NCI-H1436 treated with DMSO at 0.1 percent for 48 hours (cell line): ENCODE measurements at places on chromosomes 6 and 20.
A peak's percentile ranks its signal among the peaks of the same experiment; 100 is the strongest.

- no peak for DNase-seq
Measured at GRCh38 chr6:80156221-80156620, 49.8 kb downstream of the BCKDHB start.

DNA sequence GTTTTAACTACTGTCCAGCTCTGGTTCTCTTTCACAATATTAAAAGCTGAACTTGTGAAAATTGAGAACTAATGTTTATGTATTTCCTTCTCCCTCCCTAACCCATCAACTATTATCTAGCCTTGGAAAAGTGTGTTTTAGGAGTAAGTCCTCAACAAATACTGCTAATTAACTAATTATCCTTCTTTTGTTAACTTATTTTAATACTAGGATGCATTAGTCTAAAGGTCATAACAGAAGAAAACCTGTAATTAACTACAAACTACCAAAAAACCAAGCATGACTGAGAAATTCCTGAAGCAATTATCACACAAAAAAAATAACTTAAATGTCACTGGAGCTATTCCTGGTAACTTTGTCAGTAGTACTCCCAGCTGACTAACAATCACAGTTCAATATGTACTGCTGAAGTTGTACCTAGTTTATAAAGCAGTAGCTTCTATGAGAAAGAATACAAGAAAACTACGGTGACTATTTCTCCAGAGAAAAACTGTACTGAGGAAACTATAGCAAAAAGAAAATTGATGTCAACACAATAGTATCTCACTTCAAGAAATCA lies 301.9 kb downstream of the LAMA2 start:
- DNase-seq: no peak

DNA sequence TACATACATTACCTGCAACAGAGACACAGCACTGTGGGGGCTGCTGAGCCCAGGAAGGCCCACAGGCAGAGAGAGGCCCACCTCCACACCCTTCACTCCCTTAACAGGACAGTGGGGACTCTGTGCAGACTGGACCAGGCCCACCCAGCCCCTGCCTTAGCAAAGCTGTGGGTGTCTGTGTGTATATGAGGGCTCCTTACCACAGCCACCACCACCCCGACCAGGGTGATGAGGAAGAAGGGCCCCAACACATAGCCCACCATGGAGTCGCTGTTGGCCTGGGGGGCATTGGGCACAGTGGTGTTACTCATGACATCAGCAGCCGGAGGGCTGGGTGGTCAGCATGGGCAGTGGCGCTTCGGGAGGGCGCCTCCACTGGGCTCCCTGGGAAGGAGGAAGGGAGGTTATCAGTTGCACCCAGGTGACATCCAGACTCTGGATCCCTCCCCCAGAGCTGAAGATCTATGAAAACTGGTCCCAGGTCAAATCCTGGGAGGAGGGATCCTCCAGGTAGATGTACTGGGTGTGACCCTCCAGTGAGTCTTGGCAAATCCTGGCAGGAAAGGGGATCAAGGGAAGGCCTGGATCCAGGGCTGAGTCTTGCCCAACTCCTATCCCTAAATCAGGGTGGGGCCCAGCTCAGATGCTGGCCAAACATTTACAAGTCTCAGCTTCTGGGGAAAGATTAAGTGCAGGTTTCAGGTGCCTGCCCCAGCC lies 1.2 kb downstream of the SMIM29 start:
- no peak for DNase-seq

GRCh38 chr6:53119772-53120409 lies 28.8 kb downstream of the GCM1 start:
- DNase-seq: no peak

GRCh38 chr6:140915551-140915950 lies 1217.2 kb upstream of the GJE1 start:
- peak; percentile 90 for DNase-seq

DNA sequence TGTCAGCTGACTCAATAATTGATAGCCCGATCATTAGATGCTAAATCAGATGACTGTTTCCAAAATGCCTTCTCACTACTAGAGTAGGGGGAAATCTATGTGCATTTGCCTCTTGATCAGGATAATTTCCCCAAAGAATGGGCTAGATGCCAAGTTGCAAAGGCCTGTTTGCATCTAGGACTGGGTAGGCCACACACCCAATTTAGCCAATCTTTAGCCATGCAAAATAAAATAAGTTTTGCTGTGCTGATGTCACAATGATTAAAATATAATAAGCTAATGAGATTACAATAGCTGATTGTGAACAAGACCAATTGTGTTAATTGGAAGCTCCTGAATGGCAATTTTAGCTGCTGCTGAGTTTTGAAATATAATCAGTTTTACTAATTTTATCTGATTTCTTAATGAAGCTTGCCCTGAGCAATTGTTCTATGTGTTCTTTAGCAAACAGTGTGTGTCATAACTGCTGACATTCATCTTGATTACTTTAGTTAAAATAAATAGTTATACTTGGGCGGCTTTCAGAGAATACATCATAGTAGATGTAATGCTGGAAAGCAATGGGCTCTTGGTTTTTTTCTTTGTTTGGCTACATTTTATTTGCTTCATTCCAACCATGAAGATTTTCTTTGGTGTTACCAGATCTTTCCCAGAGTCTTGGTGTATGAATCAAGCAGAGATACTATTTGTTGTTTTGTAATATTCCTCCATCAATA lies 973.2 kb upstream of the SLC35B3 start:
- no peak for DNase-seq

DNA sequence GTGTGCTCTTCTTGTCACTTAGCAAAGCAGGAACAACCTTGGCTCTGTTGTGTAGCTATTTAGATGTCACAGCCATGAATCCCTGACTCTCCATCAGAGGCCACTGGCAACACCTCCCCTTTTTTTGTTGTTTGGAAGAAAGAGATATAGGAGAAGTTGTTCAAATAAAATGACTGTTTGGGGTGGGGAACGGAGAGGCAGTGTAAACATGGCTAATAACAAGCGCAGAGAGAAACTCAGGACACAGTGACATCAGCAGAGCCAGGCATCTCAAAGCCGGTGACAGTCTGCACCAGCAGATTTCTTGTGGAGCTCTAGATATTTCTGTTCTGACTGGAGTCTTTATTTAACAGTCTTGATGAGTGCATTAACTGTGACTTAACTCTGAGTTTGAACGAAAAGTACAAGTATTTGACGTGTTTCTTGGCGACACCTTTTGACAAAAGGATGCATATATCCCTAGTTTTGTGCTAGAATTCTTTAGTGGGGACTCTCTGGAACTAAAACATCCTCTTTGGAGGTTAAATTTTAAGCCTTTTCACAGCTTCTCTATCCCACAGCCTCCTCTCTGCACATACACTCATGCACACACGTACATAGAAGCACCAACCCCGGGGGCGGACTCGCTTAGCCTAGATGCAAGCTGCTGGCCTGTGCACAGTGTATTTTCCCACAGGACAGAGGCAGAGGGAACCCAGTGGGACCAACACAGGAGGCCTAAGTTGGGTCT lies 53.8 kb downstream of the ADAT2 start:
- no peak for DNase-seq

GRCh38 chr6:22896696-22897095 lies 327.3 kb downstream of the HDGFL1 start:
- no peak for DNase-seq

- DNase-seq: peak; percentile 12
Measured at GRCh38 chr6:33700391-33701050, 11.0 kb downstream of the UQCC2 start.

GRCh38 chr6:43807228-43808061 lies 37.4 kb downstream of the VEGFA start:
- no peak for DNase-seq

GRCh38 chr6:33684983-33685382 lies 26.5 kb downstream of the UQCC2 start:
- no peak for DNase-seq

DNA sequence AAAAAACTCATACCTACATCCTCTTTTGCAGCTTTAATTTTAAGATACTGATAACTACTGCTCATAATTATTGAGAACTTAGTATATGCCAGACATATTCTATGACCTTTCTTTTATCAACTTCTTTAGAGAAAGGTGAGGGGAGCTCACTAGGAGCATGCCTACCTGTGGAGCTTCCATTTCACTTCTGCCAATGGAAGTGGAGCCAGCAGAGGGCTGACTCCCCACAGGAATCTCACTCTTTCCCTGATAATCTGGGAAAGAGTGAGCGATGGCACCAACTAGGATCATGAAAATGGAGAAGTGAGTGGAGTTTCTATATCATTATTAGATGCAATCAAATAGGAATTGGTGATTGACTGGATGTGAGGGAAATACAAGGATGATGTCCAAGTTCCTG lies 484.9 kb downstream of the LMBRD1 start:
- no peak for DNase-seq

DNA sequence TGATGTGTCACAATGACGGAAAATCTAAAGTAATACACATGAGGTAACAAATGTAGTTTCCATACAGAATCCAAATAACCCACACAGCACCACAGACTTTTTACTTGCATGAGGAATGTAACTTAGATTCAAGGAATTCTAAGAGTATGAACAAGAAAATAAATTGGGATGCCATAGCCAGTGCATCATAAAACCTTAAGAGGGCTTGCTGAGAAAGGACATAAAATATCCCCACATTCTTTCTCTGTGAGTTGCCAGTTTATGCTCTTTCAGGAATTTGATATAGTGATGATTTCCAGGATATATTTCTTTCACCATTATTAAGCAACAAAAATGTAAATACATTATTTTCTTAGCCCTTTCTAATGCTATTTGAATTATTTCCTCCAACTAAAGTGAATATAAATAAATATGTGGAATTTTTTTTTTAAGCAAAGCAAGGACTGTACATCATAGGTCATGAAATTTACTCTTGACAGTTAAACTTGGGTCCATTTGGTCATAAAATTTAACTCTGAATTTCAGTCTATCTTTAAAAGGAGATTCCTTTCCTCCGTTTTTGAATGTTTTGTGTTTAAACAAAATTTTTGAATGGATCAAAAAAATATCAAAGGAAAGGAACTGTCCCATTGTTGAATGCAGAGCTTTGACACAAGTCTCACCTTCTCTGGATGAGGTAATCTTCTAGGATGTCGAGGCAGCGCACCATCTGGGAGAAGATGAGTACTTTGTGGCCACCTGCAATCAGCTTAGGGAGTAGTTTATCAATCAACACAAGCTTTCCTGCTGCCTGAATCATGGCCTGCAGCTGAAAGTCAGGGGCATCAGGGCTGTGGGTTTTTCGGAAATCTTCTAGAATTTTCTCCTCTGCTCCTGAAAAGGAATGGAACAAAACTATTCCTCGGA lies 116.3 kb upstream of the EMILIN3 start:
- DNase-seq: no peak

GRCh38 chr20:47231382-47232039 lies 125.0 kb downstream of the ZMYND8 start:
- no peak for DNase-seq

- peak; percentile 56 for DNase-seq
Measured at GRCh38 chr6:116680880-116681672, at the start of gene KPNA5. Gene KPNA5 (plus strand): TSS chr6:116681211. CDS start chr6:116681335, 124 bp downstream.

- DNase-seq: no peak
Measured at GRCh38 chr20:2183381-2183780, 81.8 kb downstream of the STK35 start.

- DNase-seq: no peak
Measured at GRCh38 chr20:30892541-30893345, 364.7 kb upstream of the DEFB115 start.

GRCh38 chr6:55448451-55448850 lies 121.2 kb downstream of the GFRAL start:
- no peak for DNase-seq

- DNase-seq: no peak
Measured at GRCh38 chr6:54737247-54737646, 109.3 kb upstream of the FAM83B start.

- DNase-seq: no peak
Measured at GRCh38 chr6:138393871-138394783, 9.9 kb upstream of the HEBP2 start.

GRCh38 chr6:4133941-4134838 lies 1.2 kb downstream of the ECI2 start:
- no peak for DNase-seq

GRCh38 chr6:7154341-7155139 lies 46.8 kb downstream of the RREB1 start:
- no peak for DNase-seq

DNA sequence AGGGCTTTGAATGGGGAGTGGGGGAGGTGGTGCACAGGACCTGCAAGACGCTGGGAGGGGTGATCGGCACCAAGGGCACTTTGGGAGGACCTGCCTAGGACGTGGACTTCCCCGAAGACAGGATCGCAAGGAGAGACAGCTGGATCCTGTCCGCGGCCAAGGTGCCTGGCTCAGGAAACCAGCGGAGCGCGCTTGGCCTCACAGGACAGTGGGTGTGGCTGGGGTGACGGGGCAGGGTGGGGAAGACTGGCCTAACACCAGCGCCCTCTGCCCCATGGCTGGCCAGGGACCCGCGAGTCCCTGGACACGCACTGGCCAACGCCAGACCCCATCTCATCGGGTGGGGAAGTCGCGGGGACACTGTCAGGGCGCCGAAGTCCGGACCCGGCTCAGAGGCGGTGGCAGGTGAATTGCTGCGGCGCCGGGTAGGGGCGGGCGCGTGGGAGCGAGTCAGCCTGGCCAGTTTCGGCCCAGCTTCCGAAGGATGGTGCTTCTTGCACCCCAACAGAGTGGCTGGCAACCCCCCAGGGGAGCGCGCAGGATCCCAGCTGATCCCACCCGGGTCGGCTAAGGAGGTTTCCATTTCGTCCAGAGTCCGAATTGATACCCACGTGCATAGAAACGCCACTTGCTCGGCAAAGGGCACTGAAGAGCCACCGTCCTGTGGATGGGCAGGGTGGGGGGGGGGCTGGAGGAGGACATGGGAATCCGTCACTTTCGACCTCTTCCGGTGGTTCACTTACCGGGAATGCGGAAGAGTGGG lies 785 bp upstream of the THBD start:
- no peak for DNase-seq

DNA sequence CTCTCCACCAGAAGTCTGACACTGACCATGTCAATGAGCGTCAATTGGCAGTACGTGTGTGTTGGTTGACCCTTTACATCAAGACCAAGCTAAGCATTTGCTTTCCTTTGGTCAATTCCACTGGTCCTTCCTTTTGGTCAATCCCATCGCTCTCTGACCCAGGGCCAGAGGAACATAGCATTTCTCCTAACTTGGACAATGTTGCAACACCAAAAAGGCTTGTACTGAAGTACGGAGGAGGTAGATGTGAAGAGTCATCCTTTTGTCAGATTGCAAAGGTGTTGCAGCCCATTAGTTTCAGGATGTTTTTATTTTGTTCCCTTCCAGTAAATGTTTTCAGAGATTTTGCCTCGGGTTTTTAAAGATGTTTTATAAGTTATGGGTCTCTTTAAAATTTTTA lies 24.6 kb downstream of the EDN1 start:
- DNase-seq: no peak

DNA sequence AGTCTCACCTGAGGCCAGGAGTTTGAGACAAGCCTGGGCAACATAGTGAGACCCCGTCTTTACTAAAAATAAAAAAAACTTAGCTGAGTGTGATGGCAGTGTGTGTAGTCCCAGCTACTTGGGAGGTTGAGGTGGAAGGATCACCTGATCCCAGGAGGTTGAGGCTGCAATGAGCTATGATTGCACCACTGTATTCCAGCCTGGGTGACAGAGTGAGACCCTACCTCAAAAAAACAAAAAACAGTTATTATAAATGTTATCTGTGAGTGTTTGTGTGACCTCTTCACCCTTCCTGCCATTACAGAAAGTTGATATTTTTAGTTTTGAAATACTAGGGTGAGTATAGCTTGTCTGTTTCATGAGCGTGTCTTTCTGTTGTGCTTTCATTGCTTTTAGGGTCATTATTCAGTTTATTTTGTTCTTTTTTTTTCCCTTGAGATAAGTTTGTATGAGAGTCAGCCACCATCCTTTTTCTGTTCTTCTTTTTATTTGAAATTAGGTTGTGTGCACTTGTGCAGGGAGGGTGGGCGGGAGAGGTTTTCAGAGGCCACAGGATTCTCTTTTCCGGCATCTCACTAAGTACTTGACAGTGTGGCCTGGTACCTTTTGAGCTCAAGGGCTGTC lies 26.2 kb downstream of the CDYL start:
- DNase-seq: no peak
